ENCODE measurements at places on chromosomes 3 and 15.

GRCh38 chr3:152309031-152309430, 40.3 kb downstream of the MBNL1 start:
- no peak for DNase-seq

DNA sequence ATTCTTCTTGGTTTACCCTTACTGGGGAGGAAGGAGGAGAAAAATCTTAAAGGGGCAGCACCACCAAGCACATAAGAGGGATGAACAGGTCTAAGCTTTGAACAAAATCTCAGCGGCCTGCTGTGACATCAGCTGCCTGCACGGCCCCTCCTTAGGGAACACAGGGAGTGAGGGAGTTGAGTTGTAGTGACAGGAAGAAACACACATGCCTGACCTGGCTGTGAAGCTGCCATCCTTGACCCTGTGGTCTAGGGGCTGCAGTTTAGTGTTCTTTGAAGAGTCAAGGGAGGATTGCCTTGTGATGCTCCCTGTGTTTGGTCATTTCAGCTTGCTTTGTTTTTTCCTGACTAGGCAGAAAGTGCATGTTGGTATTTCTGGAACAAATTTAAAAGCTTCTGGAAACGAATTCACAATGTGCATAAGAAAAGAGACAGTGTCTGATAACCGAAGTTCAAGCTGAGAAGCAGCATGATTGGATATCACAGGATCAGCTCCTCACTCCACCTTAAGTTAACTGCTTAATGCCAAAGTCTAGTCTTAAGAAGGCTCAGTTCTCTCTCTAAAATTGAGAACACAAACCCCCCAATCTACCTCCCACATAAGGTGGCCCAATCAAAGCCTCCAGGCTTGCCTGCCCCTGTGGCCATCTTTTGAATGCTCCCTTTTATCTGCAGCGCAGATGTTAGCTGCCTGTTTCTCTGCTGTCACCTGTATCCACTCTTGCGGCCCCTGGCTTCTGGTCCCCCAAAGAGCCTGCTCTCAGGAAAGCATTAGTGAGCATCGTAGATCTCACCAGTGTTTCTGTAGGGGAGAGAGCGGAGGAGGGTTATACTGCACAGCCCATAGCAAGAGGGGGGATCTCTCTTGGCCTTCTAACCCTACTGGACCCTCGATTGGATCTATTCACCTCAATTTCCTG, 82.2 kb downstream of the SCN11A start:
- DNase-seq = no peak

GRCh38 chr3:61032991-61033390, 218.3 kb downstream of the FHIT start:
- DNase-seq = no peak

- DNase-seq = no peak
Observed at GRCh38 chr3:136277115-136277514, 27.0 kb downstream of the PCCB start.

GRCh38 chr15:42716626-42717025, 20.3 kb downstream of the CDAN1 start:
- peak; percentile 14 for DNase-seq

- DNase-seq = no peak
Observed at GRCh38 chr3:128263118-128263517, 109.8 kb downstream of the EEFSEC start.

- peak; percentile 87 for DNase-seq
Observed at GRCh38 chr15:60585743-60586708, 107.1 kb upstream of the ICE2 start.

- DNase-seq = no peak
Observed at GRCh38 chr15:55743729-55744655, 1.0 kb upstream of the PRTG start.

DNA sequence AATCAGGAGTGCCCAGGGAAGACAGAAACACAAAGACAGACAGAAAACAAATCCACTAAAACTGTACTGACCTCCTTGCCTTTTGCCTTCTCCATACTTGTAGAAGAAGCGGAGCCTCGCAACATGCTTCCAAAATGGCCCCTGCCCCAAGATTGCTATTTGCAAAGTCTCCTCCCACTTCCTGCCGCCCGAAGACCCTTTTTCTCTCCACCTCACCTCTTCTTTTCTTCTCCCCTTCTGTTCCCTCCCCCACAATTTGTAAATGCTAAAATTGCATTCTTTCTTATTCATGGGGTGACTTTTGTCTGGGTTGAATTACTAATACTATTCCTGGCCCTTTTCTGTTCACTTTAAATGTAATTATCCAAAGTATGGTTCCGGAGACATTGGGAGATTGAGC, at the start of gene DPPA4:
Gene DPPA4 (minus strand): TSS at position 154 of the 400 bp plus-strand sequence. CDS start 29 bp downstream, at position 125.
- DNase-seq = no peak

DNA sequence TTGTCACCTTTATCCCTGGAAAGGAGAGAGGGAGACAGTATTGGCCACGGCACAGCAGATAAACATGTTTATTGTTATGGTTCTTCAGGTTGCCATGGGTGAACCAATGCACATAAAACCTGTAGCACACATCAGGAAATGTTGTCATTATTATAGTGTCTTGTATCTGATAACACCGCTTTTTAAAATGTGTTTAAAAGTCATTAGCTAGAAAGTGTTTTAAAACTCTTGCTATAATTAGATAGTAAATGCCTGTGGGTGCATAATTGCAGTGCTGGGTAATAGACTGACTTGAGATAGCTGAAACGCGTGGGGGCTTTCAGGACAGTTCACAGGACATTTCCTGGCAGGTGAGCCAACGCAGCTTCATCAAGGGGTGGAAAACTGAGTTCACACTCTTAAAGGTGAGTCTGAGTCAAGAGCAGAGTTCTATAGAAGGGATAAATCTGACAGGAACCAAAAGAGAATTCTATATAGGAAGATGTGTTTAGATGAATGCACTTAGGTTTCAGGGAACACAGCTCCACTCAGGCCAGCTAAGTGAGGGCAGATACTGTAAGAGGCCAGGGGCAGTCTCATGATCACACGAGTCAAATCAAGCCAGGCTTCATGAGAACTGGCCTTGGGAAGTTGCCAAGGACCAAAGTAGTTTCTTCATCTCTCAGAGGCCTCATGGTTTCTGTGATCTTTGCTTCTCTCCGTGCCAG, 35.6 kb upstream of the PPP4R2 start:
- DNase-seq = peak; percentile 76

- DNase-seq = peak; percentile 71
Observed at GRCh38 chr3:41202834-41203345, 3.6 kb downstream of the CTNNB1 start.

DNA sequence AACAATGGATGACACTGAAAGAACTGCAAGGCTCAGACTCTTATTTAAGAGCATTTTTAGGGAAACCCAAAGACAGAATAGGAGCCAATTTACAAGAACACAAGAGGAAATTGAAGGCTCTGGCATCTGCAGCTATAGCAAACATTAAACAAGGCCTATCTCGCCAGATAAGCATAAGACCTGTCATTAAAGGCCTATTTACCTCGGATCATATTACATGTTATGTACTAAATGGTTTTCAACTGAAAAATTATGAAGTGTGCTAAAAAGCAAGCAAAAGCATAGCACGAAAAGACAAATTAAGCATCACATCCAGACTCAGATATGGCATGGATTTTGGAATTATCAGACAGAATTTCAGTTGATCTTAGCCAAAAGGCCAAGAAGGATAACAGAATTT, 617.1 kb downstream of the SQOR start:
- no peak for DNase-seq

DNA sequence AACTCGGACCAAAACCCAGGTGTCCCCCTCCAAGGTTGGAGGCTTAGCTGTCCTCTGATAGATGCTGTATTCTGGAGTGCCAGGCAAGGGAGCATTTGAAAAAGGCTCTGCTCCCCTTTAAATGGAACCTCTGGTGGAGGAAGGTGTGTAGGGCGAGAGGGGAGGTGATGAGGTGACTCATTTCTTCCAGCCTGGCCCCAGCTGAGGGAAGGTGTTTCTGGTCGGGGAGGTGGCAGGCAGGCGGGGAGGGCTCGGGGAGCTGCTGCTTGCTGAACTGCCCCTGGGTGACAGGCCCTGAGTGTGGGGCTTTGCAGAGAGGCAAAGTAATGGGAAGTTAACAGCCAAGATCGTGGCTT, 18.8 kb downstream of the PSTPIP1 start:
- DNase-seq = no peak

DNA sequence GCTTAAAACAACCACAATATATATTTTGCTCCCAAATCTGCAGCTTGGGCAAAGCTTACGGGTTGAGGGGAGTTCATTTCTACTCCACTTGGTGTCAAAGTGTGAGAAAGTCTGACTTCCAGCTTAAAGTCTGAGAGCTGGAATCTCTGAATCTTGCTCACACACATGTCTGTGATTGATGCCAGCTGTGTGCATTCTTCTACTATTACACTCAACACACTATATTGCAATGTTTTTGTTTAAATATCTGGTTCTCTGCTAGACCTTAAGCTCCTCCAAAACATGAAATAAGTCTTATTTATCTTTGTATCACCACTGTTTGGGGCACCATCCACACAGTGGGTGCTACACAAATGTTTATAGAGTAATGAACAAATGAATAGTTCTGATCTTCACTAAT, 36.7 kb upstream of the SECISBP2L start:
- DNase-seq = peak; percentile 90

GRCh38 chr3:11438646-11439045, 166.4 kb downstream of the ATG7 start:
- DNase-seq = no peak
